NCI-H187 (cell line): ENCODE measurements at places on chromosomes 7 and 10.

GRCh38 chr7:149432121-149432691 lies 28.7 kb downstream of the ZNF777 start:
- no peak for DNase-seq

DNA sequence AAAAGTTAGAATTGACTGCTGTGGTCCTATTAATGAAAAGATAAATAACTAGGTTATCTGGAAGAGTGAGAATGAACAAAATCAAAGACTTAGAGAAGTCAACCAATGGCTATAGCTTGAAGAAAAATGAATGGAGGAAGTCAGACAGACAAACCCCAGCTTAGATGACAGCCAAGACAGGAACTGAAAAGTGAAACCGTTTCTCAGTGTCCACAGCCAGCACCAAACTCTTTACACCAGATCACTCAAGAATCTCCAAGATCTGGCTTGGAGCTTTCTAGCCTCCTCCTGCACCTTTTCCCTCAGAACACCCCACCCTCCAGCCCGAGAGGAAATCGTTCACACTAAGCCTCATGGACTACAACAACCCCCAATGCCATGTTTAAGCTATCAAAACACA lies 167.0 kb downstream of the SFMBT2 start:
- no peak for DNase-seq

DNA sequence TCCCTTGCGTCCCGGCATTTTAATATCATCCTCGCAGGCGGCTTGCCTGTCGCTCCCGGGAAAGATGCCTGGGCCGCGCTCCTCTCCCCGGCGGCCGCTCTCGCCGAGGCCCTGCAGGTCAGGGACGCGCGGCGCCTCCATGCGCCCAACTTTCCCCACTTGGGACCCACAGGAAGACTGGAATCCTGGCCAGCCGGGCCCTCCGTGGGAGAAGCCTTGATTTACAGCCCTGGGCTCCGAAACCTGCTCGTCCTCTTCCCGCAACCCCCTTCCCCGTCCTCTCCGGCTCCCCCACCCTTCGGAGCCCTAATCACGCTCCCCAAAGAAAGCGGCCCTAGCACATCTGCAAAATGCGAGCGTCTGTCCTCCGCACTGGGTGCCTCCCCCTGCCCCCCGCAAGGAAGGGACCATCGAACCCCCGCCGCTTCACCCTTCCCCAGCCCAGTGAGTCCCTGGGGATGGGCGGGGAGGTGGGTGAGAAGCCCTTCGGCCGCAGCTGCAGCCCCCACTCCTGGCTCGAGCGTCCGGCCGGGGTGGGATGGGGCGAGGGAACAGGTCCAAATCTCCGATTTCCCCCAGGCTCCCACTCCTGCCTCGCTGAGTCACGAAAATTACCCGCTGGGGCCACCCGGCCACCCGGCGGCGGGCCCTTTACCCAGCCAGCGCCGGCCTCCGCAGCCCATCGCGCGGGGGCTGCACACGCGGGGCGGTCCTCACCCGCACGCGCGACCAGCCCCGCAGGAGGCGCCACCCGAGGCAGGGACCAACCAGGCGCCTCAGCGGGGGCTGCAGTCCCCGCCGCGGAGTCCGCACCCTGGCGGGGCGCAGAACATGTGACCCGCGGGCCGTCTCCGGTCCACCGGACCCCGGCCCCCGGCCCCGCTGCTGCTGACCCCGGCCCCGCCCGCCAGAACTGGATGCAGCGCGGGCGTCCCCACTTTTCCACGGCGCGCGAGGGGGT lies 695 bp downstream of the HSPA12A start:
- DNase-seq = no peak

- DNase-seq = no peak
These were observed 24.9 kb downstream of the TECTB start for GRCh38 chr10:112308125-112308502.

- DNase-seq = no peak
These were observed 766 bp downstream of the BAMBI start for GRCh38 chr10:28677888-28678686.

DNA sequence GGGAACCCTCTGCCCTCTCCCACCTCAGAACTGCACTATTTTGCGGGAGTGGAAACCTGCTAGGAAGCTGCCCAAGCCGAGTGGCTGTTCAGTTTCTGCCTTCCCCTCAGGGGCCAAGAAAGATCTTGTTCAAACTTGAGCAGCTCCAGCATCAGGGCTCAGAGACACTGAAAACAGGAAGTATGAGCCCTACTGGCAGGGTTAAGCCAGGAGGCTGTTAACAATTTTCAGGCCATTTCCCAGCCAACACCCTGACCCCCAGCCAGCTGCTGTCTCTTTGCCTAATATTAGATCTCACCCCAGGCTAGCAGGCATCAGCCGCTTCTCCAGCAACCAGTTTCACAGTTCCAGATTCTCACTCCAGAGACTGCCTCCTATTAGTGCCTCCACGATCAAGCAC lies 9.2 kb downstream of the PLAU start:
- no peak for DNase-seq
